ENCODE measurements at places on chromosomes 5 and 9.

DNA sequence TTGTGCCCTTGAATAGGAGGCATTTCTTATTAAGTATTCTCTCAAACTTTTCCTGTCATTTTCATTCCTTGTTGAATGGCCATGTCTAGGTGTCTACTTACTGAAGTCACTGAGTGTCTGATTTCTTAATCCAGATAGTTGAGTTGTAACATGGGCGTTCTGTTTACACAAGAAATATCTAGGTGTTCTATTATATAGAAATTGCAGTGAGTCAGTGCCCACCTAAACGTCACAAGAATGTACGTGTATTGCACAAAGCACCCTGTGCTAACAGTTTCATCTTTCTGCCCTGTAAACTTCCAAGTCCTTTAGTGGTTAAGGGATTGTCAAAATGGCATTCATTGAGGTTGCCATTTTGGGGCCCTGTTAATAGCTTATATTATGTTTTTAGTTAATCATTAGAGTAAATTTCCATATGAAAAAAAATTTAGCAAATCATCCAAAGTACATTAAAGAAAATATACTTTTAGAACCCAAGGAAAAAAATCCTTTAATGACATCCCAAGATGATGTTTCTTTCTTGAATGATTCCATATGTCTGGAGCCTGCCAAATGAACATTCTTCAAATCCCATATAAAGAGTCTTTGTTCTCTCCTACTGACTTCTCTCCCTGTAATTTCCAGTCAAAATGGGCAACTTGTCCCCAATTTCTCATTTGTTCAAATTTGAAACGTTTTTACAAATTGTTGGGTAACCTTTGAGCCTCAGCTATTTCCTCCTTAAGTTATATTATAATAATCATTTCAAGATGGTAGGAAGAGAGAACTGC, 114.2 kb downstream of the GOLPH3 start:
- DNase-seq, result no peak

DNA sequence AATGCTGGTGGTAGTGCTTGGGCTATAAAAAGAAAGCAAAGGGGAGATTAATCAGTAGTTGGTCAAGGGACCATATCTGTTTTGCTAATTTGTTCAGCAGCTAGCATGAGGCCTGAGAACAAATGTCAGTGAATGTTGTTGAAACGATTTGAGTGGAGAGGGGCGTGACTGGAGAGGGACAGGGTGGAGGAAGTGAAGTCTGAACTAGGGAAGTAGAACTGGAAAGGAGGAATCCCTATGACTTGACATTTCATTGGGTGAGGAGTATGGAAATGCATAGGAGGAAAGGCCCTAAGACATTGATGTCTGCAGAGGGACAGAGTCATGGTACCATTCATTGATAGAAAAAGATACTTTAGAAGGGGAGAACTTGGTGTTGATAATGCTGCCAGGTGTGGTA, 19.7 kb downstream of the TLE4 start:
- DNase-seq, result no peak

DNA sequence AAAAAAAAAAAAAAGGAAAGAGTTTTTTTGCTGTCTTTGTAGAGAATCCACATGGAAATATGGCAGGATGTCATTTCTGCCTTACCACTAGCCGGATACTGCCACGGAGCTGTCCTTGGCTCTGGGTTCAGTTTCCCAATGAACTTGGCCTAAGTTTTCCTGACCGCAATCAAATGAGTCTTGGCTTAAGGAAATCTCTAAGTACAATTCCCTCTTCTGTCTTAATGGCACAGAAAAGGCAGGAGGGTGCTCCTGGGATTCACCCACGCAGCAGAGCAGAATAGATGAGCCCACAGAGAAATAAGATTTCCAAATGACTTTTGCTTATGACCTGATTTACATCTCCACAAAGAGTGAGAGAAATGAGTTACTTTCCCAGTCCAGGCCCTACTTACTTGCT, 284.0 kb upstream of the VLDLR start:
- DNase-seq, result no peak

DNA sequence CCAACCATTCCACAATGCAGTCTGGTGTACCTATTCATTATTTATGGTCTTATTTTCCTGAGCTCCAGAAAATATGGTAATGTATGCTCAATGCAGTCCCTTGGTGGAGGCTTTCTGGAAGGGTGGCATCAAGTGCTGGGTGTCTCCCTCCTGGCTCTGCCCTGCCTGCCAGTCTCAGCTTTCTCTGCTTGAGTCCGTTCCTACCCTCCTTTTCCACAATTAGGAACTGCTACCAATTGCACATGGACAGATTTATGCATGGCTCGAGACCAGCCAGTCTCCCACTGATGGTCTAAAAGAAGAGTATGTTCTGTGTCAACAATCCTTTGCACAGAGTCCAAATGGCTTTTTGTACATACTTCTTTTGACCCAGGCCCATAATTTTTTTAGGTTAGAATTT, 189.8 kb downstream of the TLE1 start:
- DNase-seq, result no peak

DNA sequence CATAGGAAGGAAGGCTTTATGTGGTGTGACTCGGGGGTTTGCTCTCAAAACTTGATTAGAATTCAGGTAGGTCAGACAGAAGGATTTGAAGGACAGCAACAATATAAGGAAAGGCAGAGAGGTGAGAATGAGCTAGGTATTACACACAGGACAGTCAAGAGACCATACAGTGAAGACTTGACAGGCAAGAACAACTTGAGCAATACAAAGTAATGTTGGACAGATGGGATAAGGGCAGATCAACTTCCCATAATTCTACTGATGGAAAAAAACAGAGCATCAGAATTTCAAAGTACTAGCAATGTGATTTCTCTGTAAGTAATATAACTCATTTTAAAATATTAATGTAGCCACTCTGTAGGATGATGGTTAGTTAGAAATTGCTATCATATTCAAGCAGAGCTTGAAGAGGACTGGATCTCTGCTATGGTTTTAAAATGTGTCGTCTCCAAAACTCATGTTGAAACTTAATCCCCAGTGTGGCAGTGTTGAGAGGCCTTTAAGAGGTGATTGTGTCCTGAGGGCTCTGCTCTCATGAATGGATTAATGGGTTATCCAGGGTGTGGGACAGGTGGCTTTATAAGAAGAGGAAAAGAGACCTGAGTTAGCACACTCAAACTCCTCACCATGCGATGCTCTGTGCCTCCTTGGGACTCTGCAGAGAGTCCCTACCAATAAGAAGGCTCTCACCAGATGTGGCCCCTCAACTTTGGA, 22.4 kb upstream of the HOMER1 start:
- DNase-seq, result no peak

GRCh38 chr5:148788636-148789035, 37.8 kb upstream of the ADRB2 start:
- no peak for DNase-seq

DNA sequence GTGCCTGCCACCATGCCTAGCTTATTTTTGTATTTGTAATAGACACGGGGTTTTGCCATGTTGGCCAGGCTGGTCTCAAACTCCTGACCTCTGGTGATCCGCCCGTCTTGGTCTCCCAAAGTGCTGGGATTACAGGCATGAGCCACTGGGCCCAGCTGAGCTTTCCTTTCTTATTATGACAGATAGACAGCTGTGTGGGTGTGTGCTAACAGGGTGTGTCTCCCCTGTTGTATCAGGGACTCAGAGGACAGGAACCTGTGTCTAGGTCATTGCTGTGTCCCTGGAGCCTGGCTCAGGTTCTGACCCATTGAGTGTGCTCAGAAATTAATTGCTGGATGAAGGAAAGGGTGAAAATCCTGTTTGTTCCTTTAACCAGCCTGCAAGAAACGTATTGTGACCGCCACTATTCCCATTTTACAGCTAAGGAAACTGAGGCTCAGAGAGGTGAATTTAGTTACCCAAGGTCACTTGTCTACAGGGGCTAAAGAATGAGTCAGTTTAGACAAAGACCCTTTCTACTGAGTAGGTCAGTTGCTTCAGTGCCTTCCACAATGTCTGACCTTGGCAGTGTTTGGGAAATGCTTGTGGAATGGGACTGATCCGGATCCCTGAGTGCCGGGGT, 16.8 kb downstream of the NCS1 start:
- no peak for DNase-seq

DNA sequence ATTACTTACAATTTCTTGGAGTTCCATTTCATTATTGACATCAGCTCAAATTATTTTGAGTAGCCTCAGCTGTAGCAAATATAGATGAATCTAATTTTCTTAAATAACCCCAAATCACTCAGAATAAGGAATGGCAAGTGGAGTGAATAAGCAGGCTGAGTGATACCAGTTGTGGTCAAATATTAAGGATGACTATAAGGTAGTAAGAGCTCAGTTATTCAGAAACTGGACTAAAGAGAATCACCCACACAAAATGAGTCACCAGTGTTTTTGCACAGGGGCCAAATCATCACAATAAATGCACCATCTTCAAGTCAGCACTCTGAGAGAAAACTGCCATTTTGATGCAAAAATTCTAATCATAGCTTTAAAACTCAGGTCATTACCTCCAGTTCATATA, 128.9 kb upstream of the TARS1 start:
- no peak for DNase-seq

GRCh38 chr5:139636975-139637408, 11.2 kb upstream of the CXXC5 start:
- no peak for DNase-seq

GRCh38 chr5:104345222-104346016, 782.8 kb upstream of the NUDT12 start:
- DNase-seq, result no peak

GRCh38 chr5:177022386-177023302, at the start of gene ZNF346:
Gene ZNF346 (plus strand): TSS chr5:177022696. CDS start chr5:177022739, 43 bp downstream.
- peak; percentile 92 for DNase-seq

DNA sequence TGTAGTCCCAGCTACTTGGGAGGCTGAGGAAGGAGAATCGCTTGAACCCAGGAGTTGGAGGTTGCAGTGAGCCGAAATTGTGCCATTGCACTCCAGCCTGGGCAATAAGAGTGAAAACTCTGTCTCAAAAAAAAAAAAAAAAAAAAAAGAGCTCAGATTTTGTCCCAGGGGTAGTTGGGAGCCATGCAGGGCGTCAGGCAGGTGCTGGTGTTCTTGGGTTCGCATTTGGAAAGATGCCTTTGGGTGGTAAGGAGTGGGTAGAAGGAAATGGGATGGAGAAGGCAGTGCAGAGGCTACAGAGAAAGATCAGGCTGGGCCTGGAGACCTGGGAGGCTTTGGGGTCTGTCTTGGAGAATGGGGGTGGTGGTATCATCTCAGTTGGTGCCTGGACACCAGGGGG, 23.9 kb downstream of the ADGRD2 start:
- DNase-seq, result no peak

DNA sequence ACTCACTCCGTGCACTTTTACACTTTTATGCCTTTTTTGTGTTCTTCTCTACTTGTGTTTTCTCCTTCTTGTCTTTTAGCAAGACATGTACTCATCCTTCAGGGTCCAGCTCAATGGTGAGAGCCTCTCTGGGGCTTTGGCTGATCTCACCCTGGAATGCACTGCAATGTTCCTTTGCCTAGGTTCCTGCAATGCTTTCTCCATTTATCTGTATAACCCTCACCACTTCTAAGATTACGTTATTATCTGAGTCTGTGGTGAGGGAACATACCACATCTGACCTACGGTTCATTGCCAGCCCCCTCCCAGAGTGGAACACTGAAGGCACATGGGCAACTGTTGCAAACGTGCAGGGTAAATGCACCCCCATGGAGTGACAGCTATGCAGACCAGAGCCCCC, 47.3 kb downstream of the KCNIP1 start:
- no peak for DNase-seq

GRCh38 chr9:107447834-107448233, 41.7 kb downstream of the KLF4 start:
- no peak for DNase-seq

DNA sequence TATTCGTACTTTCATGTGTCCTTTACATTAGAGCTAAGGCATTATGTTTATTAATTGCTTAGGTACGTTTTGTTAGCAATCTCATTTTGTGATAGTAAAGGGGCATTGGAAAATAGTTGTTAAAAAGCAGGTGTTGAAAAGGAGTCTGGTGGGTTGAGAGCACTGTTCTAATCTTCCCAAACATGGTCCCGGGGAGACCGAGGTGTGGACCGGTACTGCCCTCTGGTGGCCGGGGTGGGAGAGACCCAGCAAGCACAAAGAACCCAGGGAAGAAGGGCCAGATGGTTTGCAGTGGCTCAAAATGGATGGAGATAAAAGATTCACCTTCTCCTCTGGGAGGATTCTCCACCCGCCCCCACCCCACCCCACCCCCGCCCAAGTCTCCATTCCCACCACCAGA, 26.1 kb downstream of the IDNK start:
- peak; percentile 55 for DNase-seq

- DNase-seq, result no peak
Measured at GRCh38 chr5:57895766-57896165, 413.2 kb upstream of the ACTBL2 start.

DNA sequence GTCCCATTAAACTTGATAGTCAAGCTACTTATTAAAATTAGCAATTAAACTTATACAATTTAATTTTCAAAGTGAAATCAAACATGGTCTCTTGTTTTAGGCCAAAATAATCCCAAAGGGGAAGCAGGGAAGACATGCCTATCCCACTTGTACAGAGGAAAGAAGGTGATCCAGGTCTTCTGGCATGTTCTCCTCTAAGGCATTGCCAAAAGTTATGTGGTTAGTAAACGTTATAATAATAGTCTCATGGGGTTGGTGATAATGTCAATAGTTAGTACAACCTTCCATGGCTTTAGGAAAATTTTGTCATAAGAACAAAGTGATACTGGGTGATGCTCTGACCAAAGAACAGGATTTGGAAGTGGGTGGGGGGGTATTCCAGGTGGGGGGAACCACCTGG, 52.8 kb downstream of the ROR2 start:
- DNase-seq, result no peak

DNA sequence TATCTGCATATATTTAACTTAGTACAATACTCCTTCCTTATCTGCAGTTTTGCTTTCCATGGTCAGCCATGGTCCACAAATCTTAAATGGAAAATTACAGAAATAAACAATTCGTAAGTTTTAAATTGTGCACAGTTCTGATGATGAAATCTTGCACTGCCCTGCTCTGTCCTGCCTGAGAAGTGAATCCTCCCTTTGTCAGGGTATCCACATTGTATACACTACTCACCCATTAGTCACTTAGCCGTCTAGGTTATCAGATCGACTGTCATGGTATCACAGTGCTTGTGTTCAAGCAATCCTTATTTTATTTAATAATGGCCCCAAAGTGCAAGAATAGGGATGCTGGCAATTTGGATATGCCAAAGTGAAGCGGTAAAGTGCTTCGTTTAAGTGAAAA, 8.3 kb upstream of the YTHDC2 start:
- DNase-seq, result no peak

DNA sequence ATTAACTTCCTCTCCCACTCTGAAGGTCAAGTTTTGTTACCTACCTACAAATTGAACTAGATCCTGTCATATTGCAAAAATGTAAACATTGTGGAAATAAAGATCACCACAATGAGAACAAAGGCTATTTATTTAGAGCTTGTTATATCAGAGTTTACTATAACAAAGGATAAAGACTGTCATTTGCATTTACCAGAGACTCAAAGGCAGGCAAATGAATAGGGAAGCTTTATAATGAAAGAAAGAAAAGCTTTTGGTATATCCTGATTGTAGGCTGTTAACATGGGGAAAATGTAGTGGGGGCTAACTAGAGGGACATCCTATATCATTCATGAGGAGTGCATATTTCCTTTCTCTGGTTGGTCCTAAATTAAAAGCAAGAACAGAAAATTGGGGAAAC, 403.5 kb upstream of the TYRP1 start:
- no peak for DNase-seq

- peak; percentile 80 for DNase-seq
Measured at GRCh38 chr9:21030389-21031035, 928 bp downstream of the HACD4 start.

- DNase-seq, result no peak
Measured at GRCh38 chr5:124936626-124936933, 190.1 kb upstream of the ZNF608 start.

- DNase-seq, result no peak
Measured at GRCh38 chr5:127320032-127320965, 29.7 kb downstream of the MEGF10 start.

GRCh38 chr9:120659676-120660075, 54.6 kb downstream of the MEGF9 start:
- DNase-seq, result no peak
